Tibial nerve (tissue), 4 donors: ENCODE measurements at places on chromosomes 11 and 22. TPM values are rescaled to one million over a fixed set of nuclear protein-coding genes. Genes with fewer than 3 reads are reported as not detected.

GRCh38 chr22:18979957-18980356 lies 43.9 kb upstream of the PRODH start:
- DNase-seq = no peak
- no peak overlapping the region for H3K4me3 ChIP-seq
- no peaks in the 10 kb centered on the region for H3K36me3 ChIP-seq
- H3K27me3 ChIP-seq = no peaks in the 10 kb centered on the region
- no peaks in the 10 kb centered on the region for H3K4me1 ChIP-seq

- H3K4me1 ChIP-seq = peaks cover 3% of the 10 kb centered on the region
- no peak overlapping the region for H3K4me3 ChIP-seq
- H3K27ac ChIP-seq = peak overlapping the region; percentile 79
These were observed 114.4 kb downstream of the PTPRJ start for GRCh38 chr11:48094643-48095339.

- H3K27ac ChIP-seq = no peak overlapping the region
- H3K27me3 ChIP-seq = no peaks in the 10 kb centered on the region
- DNase-seq = no peak
These were observed 12.6 kb downstream of the JAML start for GRCh38 chr11:118212131-118212725.

Gene ELF5
- total RNA-seq = not detected

Gene GPHA2
- total RNA-seq = not detected

DNA sequence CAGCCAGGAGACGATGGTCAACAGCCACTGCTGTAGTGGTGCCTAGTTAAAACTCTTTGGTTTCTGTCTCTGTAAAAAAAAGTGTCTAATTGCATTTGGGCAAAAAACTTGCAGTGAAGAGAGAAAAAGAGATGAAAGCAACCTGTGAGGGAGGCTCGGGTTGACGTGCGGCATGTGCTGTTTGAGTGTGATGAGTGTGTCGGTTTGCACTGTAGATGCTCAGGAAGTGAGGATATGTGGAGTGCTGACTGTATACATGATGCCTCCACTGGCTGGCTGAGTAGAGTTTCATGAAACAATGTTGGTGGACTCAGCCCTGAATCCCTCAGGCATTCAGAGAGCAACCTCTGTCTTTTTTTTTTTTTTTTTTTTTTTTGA lies 4.3 kb upstream of the DGCR6L start:
- H3K27ac ChIP-seq = no peak overlapping the region
- no peak for DNase-seq
- no peaks in the 10 kb centered on the region for H3K36me3 ChIP-seq
- H3K4me1 ChIP-seq = peaks cover 20% of the 10 kb centered on the region
